ENCODE measurements at places on chromosomes 5 and 9.

GRCh38 chr9:117189121-117189520 lies 225.7 kb downstream of the ASTN2 start:
- no peak for DNase-seq

DNA sequence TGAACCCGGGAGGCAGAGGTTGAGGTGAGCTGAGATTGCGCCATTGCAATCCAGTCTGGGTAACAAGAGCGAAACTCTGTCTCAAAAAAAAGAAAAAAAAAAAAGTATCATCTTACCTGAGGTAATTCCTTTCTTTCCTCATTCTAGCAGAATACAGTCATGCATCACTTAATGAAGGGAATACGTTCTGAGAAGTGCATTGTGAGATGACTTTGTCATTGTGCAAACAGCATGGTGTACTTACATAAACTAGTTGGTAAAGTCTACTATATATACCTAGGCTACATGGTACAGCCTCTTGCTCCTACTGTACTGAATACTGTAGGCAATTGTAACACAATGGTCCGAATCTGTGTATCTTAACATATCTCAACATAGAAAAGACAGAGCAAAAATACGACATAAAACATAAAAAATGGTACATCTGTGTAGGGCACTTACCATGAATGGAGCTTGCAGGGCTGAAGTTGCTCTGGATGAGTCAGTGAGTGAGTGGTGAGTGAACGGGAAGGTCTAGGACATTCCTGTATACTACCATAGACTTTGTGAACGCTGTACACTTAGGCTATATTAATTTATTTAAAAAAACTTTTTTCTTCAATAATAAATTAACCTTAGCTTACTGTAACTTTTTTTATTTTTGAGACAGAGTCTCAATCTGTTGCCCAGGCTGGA lies 100.4 kb downstream of the GLDC start:
- DNase-seq, result no peak

- no peak for DNase-seq
Measured at GRCh38 chr5:110854200-110854599, 115.4 kb downstream of the SLC25A46 start.

GRCh38 chr5:29642601-29643000 lies 1550.9 kb upstream of the CDH6 start:
- DNase-seq, result no peak

GRCh38 chr5:172593721-172594235 lies 47.3 kb upstream of the NEURL1B start:
- no peak for DNase-seq

GRCh38 chr5:113169720-113170119 lies 193.1 kb downstream of the DCP2 start:
- no peak for DNase-seq

- no peak for DNase-seq
Measured at GRCh38 chr9:117718701-117719100, 14.5 kb downstream of the TLR4 start.

GRCh38 chr5:33472805-33473409 lies 32.1 kb downstream of the TARS1 start:
- no peak for DNase-seq

DNA sequence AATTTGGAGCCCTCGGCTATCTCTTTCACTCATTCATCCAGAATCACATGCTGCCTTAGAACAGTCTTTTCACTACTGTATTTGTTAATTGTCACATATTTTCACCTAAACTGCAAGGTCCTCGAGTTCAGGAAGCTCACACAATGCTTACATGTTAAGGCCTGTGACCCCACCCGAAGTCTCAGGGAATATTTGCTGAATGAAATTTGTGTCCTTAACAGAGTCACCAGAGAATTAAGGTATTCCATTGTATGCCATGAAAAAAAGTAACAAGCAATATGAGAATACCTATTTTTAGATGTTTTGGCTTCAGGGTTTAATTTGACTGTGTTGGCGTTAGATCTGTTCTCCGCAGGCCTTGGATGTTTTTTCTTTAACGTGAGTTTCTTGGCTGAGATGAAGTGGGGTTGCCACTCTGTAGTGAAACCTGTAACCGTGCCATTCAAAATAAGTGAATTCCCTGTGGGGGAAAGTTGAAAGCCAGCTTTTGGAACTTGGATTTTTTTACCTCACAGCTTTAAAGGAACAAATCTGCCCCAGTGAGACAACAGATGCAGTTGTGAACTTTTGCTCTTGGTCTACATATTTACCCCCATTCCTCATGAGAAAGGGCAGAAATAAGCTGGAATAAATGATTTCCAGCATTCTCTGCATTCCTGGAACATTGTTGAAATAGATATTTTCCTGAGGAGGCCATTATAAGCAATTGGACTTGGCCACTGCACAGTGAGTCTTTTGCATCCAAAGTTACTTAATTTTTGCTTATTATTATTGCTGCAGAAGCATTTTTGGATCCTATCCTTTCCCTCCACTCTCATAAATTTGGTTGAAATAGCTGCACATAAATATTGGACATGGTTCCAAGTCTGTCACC lies 35.9 kb upstream of the FBP1 start:
- DNase-seq, result no peak

- peak; percentile 53 for DNase-seq
Measured at GRCh38 chr9:120904061-120904977, 22.3 kb downstream of the TRAF1 start.

DNA sequence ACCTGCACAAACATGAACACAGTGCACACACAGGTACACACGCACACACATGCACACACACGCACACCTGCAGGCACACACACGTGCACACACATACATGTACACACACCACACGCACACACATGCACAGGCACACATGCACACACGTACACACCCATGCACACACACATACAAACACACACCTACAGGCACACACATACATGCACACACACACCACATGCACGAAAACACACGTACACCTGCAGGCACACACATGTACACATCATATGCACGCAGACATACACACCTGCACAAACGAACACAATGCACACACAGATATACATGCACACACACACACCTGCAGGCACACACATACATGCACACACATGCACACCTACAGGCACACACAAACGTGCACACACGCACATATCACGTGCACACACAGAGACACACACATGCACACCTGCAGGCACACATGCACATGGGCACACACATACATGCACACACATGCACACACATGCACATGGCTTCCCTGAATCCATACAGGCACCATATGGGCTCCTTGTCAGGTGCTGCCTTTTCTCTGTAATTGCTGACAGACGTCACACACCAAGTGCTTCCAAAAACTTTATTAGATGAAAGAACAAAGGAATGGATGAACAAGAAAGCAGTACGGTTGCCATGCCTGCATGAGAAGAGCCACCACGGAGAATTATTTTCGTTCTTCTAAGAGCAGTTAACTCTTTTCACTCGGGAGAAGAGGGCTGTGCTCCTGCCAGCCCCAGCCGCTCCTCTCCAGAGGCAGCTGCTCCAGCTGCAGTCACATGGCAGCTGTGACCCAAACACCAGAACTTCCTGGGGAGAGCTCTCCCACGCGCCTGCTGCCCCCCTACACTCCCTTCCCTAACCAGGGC lies 57.2 kb downstream of the EXD3 start:
- DNase-seq, result no peak

GRCh38 chr5:134436523-134437339 lies 25.1 kb upstream of the CDKN2AIPNL start:
- peak; percentile 22 for DNase-seq

- DNase-seq, result peak; percentile 56
Measured at GRCh38 chr9:93096131-93096802, at the start of gene CARD19. TSS of gene CARD19 (plus strand) at chr9:93096217. CDS start at chr9:93096346, 129 bp downstream.

DNA sequence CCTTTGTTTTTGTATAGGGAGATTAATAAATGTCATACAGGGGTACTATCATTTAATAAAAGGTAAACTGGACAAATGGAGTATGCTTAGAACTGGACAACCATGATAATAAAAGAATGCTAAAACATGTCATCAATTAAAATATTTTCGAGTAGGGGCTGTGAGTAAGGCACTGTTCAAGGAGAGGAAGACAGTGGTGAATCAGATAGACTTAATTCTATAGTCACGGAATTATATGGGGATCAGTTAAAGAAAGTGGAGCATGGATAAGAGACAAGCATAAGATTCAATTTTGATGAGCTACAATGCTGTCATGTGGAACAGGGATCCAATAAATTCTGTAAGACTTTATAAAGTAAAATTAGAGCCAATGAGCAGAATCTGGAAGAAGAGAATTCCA lies 104.5 kb downstream of the HMHB1 start:
- no peak for DNase-seq

GRCh38 chr9:97742545-97742944 lies 45.4 kb upstream of the XPA start:
- DNase-seq, result no peak

GRCh38 chr9:68851657-68852056 lies 146.6 kb downstream of the PIP5K1B start:
- DNase-seq, result no peak

- peak; percentile 29 for DNase-seq
Measured at GRCh38 chr5:157352756-157353340, 86.9 kb downstream of the CYFIP2 start.

- DNase-seq, result no peak
Measured at GRCh38 chr5:39014561-39014960, 59.6 kb downstream of the RICTOR start.

GRCh38 chr9:23596913-23597634 lies 229.0 kb downstream of the ELAVL2 start:
- no peak for DNase-seq

DNA sequence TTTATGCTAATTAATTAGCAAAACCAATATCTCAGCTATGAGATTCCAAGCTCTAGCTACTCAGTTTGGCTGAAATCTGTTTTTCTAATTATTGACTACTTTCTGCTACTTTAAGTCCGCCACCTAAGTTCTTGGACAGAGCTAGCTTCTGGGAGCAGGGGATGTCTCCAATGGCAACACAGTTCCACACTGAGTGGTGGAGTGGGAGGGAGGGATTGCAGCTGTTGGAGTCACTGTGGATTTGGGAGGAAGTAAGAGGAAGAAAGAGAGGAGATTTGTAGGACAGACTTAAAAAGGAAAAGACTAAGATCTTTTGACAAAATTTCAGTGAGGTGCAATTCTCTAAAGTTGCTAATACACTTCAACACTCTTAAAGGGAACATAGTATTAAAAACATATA lies 450.8 kb downstream of the NFIB start:
- no peak for DNase-seq

DNA sequence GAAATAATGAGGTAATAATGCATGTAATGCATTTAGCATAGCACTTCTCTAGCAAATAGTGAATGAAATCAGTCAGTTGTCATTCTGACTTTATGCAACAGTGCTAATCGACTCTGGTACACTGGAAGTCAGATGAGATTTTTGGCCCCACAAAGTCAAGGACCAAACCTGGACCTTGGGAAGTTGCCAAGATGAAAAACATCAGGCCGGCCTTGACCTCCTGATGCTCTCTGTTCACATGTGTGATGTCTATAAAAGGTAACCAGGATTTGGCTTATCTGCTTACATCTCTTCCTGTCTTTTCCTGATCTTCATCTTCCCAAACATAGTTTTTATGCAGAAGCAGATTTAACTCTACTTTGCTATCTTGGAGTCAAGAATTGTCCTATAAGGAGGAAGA lies 39.5 kb downstream of the SLC22A5 start:
- DNase-seq, result no peak

DNA sequence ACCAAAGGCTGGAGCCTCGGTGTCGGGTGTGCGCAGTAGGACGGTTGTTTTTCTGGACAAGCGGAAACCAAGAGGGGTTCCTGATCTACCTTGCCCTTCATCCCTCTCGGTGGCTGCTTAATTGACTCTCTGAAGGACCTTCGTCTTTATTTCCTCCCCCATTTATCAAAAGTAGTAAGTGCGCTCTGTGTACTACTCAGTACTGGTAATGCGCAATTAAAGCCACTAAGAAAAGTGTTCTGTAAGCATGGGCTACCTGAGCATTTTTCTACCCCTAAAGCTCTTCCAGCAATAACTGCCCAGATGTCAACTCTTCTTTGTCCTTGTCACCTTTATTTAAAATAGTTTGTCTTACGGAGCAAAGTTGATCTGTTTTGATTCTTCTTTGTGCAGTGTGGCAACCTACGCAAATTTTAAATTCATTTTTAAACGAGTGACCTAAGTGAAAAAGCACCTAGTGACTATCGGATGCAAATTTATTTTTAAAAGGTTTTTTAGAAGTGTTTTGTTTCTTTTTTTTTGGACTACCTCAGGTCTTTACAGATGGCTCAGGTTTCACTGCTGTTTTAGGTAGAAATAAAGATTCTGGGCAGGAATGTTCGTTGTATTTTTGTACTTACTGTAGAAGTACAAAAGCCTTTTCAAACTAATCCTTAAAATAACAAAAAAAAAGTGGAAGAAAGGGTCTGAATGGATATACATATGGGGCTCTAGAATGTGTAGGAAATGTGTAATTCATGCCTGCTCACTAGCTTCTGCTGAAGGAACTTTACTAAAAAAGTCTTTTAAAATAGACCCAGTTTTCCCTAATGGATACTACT lies 2.0 kb downstream of the JMY start:
- DNase-seq, result no peak
